Jurkat, Clone E6-1 (cell line): ENCODE measurements at places on chromosomes 2 and 18.

GRCh38 chr2:219284501-219285372, 5.6 kb downstream of the DNAJB2 start:
- DNase-seq: no peak

GRCh38 chr2:200168641-200169555, 137.6 kb upstream of the SPATS2L start:
- DNase-seq: no peak

GRCh38 chr18:7728297-7728696, 161.2 kb downstream of the PTPRM start:
- DNase-seq: no peak

DNA sequence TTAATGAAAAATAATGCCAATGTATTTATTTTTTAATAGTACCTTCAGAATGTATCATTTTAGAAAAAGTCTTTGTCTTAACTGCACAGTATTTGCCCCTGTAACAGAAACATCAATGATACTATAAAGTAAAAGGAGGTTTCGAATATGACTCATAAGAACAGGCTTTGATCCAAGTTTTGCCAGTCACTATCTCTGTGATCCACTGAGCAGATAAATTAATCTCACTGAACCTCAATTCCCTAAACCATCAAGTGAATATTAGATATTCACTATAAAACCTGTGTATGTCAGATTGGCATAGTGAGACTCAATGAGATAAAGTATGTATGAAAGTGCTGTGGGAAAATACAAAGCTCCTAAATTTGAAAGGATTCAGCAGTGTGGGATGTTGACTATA, 292.1 kb downstream of the EXOC6B start:
- DNase-seq: no peak

DNA sequence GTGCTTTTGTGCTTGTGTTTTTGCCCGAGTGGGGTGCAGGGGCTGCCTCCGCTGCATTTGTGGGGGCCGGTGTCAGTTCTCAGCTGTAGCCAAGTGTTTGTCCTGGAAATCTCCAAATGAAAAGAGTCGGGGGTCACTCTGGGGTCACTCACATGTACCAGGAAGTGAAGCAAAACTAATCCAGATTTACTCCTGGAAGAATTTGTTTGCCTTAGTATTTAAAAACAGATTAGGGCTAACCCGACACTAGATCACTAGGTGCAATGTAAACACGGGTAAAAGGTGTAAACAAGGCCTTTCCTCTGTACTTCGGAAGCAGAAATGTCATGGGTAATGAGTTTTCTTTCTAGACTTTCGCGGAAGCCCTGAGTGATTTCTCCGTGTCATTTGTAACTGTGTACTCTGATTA, 50.3 kb downstream of the GBX2 start:
- no peak for DNase-seq

GRCh38 chr2:58107803-58108710, 61.5 kb downstream of the VRK2 start:
- DNase-seq: no peak

DNA sequence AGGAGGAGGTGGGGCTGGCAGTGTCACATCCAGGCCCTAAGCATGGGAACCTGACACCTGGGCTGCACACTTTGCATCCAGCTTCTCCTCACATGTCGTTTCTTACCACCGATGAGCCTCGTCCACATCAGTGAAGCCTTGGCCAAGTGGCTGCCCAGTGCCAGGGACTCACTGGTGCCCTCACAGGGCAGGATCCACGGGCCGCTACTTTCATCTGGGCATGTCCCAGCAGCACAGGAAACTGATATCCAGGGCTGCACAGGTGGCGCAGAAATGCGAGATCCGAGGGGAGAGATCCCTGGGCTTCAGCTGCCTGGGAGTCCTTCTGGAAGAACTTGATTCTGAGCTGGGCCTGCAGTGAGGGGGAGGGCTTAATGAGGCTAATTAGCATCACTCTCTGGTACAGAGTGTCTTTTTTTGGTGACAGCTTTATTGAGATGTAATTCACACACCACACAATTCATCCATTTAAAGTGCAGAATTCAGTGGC, 291.6 kb upstream of the HDAC4 start:
- DNase-seq: no peak

- DNase-seq: no peak
Measured at GRCh38 chr2:100561191-100561590, 1.6 kb upstream of the PDCL3 start.

- DNase-seq: no peak
Measured at GRCh38 chr2:41410011-41410410, 637.8 kb upstream of the PKDCC start.

GRCh38 chr18:23822590-23823385, 133.5 kb downstream of the LAMA3 start:
- no peak for DNase-seq

DNA sequence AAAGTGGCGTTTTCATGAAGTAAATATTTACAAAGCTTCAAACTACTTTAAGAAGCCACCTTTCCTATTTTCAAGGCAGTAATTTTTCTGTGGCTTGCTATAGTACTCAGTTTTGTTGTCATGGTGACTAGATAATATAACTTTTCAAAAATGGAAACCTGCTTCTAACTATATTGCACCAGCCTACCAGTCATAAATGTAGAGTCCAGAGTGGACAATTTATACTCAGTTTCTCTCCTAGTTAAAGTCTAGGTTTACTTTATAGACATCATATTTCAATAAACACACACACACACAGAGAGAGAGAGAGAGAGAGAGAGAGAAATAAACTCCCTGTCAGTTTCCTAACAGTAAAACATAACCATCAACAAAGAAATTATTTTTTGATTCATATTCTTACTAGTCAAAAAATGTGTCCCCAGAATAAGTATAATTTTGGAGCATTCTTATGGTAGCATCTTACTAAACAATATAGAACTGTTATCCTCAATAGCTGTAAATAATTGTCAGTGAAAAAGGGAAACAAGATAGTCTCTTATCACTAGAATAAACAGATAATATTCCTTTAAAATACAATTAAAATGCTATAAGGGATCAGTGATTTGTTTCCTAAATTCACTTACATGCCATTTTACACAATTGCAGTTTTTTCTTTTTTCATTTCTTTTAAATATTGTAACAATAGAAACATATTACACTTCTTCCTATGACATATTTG, 163.5 kb upstream of the BOD1L2 start:
- DNase-seq: no peak

- DNase-seq: no peak
Measured at GRCh38 chr2:134532537-134532936, 186.3 kb downstream of the TMEM163 start.
